Activated CD4-positive, alpha-beta T cell treated with anti-CD3 and anti-CD28 coated beads, Interleukin-2, amount 50 U/mL, for 1 hour (primary cell): ENCODE measurements at places on chromosomes 7 and 10.

DNA sequence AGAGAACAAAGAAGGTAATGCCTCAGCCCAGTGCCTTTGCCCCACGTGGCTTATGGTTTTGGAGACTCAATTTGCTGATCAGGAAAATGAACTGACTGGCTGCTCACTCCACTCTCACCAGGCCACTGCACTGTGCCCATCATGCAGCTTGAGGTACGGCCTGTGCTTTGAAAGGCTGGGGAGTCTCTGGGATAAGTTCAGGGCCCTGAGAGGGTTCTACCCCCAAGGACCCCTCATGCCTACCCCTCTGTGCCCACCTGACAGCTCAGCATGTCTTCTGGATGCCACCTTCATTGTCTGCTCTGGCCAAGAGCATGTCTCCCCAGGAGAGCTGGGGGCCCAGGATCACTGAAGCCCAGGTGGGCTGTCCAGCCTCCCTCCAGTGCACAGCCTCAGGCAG lies 45.5 kb upstream of the ZNF722 start:
- DNase-seq: no peak

DNA sequence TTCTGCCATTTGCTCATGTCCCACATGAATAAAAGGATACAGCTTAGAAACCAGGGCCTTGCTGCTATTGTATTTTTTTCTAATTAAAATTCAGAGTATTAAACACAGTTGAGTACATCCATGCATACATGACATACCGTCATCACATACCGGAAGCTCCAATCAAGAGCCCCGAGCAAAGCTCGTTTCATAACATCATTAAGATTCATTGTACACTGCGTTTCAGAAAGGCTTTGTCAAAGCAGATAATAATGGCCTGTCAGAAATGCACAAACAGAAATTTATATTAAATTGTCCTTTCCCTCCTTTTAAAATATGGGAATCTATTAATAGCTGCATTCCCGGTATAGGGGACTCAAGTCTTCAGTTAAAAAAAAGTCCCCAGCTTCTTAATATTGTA lies 103.4 kb downstream of the PRTFDC1 start:
- DNase-seq: no peak

DNA sequence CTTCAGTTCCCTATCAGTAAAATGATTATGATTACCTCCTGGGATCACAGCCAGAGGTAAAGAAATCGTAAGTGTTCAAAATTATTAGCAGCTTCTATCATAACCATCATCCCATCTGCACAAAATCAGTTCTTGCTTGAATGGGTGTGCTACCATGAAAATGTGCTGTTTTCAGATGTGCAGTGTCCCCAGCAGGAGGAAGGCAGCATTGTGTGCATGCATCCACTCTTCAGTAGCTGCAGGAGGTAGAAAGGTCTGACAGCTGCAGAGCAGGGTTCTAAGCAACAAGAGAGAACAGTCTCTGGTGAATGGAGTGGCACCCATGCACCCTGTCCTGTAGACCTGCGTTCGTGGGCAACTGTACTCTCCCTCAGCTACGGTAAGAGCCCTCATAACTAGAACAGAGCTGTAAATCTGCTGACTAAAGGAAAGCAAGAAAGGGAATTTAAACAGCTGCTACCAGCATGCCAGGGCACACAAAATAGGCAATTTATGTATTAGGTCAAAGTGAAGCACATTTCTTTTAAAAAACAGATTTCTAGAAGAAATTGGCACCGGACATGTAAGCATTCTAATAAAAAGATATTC lies 21.2 kb downstream of the VSTM2A start:
- no peak for DNase-seq

GRCh38 chr7:129803546-129804081 lies 149.1 kb downstream of the UBE2H start:
- no peak for DNase-seq

DNA sequence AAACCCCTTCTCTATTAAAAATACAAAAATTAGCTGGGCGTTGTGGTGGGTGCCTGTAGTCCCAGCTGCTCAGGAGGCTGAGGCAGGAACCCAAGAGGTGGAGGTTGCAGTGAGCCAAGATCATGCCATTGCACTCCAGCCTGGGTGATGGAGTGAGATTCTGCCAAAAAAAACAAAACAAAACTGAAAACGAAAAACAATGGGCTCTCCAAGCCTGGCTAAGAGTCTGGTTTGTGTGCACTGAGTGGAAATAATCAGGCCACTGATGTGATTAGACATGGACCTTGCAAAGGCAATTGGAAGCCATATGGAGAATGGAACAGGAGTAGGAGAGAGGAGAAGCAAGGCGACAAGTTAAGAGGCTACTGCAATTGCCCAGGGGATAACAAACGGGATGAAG lies 60.1 kb upstream of the GSDME start:
- DNase-seq: no peak

DNA sequence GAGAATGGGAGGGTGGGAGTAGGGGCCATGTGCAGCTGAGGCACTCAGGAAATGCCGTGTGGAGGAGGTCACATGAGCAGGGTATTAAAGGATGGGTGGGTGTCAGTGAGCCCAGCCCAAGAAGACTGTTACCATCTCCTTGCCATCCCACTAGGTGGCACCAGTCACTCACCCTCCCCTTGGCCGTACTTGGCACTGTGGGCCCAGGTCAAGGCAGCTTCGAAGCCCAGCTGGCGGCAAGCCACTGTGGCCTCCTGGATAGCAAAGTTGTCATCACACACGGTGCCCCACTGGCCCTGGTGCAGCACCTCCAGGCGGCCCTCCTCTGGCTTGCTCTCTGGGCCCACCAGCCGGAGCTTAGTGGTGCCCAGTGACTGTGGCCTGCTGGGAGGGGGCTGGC lies 5.4 kb downstream of the LOXL4 start:
- DNase-seq: no peak

DNA sequence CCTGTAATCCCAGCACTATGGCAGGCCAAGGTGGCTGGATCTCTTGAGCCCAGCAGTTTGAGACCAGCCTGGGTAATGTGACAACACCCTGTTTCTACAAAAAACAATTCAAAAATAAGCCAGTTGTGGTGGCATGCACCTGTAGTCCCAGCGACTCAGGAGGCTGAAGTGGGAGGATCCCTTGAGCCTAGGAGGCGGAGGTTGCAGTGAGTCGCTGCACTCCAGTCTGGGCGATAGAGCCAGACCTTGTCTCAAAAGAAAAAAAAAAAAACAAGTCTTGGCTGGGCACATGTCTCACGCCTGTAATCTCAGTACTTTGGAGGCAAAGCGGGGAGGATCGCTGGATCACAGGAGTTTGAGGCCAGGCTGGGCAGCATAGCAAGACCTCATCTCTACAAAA lies 74.6 kb upstream of the PDSS1 start:
- DNase-seq: no peak

DNA sequence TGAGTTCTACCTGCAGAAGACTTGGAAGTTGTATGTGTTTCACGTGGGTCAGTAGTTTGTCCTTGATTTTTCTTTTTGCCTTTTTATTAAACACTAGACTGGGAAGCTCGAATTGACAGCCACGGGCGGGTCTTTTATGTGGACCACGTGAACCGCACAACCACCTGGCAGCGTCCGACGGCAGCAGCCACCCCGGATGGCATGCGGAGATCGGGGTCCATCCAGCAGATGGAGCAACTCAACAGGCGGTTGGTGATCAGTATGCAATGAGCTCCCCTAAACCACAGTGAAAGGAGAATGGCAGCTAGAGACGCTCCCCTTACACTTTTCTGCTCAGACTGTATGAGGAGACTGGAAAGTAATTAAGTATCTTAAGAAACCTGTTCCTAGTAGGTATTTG lies 126.7 kb upstream of the STK17A start:
- DNase-seq: no peak

- DNase-seq: no peak
Observed at GRCh38 chr10:122078965-122079795, 90.2 kb downstream of the TACC2 start.

DNA sequence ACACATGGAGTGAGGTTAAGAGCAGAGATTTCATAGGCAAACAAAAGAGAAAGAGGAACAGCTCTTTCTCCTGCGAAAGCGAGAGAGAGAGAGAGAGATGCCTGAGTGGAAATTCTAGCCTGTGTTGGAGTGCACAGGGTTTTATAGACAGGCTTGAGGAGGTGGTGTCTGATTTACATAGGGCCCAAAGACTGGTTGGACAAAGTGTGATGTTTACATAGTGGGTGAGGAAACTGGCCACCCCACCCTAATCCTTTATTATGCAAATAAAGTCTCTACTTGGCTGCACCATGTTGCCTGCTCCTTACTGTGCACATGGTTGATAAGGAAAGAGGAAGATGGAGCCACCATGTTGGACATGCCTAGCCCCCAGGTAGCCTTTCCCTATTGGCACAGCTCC lies 967.8 kb upstream of the SORCS1 start:
- DNase-seq: no peak

DNA sequence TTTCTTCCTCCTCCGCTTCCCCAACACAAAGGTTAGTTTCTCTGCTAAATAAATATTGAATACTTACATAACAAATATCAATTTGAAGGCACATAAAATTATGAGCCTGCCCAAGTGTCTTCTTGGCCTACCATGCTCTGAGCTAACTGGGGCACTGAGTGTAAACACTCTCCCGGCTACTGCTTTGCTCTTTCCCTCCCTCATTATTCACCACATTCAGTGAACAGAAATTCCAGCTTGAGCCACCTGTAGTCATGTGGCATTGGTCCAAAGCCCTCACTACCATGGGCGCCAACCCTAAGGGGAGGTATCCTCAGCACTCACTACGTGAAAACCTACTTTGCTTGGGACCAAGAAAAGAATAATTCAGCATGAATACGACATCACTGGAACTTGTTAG lies 409.0 kb downstream of the KCNMA1 start:
- DNase-seq: no peak

GRCh38 chr10:110609605-110610004 lies 34.5 kb upstream of the RBM20 start:
- DNase-seq: no peak

DNA sequence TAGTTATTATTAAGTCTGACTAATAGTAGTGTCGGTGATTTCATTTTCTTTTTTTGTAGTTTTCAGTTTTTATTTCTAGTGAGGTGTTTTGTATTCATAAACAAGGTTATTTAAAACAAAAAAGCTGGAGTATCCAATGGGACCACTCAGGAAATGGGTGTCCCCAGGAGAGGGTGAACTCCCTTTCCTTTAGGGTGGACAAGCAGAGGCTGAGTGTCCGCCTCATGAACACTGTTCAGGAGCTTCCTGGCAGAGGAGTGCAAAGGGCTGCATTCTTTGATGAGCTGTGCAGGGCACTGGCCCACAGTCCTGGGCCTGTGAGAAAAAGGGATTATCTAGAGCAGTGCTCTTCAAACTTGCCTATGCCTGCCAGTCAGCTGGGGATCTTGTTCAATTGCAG lies 56.0 kb downstream of the ADAMTS14 start:
- DNase-seq: no peak

- DNase-seq: no peak
Observed at GRCh38 chr7:147658392-147658967, 932.1 kb upstream of the C7orf33 start.

GRCh38 chr7:151437159-151437553 lies 2.8 kb downstream of the CRYGN start:
- DNase-seq: no peak

GRCh38 chr7:47513741-47514241 lies 68.1 kb downstream of the TNS3 start:
- no peak for DNase-seq

DNA sequence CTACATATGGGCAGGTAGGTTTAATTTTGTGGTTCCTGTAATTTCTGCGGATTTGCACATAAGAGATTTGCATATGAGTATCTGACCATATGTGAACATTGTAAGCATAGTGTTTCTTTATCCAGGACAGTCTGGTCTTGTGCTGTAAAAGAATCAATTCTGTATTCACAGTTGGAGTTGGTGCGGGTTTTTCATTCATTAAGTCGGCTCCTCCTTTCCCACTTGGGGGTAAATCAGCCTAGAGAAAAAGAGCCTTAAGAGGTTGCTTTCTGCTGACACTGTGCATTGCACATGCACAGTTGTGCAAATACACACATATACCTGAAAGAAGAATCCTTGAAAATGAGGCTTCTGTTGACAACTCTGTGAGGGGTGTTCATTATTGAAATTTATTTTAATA lies 6.1 kb upstream of the CYP26C1 start:
- DNase-seq: no peak

- no peak for DNase-seq
Observed at GRCh38 chr10:69439813-69440506, 11.3 kb upstream of the TSPAN15 start.

GRCh38 chr7:54955696-54956420 lies 63.0 kb upstream of the EGFR start:
- no peak for DNase-seq

GRCh38 chr10:31602541-31603234 lies 283.7 kb downstream of the ZEB1 start:
- no peak for DNase-seq

- no peak for DNase-seq
Observed at GRCh38 chr10:28796606-28797512, 119.5 kb downstream of the BAMBI start.

DNA sequence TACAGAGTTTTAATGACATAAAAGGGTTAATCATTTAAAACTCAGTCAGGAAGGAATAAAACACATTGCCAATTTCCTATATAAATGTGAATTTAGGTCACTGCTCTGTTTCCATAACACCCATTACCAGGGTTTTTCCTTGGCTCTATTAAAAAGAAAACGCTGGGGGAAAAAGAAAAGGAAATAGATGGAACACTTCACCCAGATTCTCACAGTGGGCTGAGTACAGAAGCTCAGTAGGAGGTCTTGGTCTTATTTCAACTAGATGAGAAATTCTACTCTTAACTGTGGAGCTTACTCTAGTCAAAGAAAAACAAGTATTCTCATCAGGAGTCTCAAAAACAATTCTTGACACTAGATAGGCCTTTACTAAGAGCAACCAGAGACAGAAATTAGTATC lies 36.5 kb downstream of the GLUD1 start:
- DNase-seq: no peak

DNA sequence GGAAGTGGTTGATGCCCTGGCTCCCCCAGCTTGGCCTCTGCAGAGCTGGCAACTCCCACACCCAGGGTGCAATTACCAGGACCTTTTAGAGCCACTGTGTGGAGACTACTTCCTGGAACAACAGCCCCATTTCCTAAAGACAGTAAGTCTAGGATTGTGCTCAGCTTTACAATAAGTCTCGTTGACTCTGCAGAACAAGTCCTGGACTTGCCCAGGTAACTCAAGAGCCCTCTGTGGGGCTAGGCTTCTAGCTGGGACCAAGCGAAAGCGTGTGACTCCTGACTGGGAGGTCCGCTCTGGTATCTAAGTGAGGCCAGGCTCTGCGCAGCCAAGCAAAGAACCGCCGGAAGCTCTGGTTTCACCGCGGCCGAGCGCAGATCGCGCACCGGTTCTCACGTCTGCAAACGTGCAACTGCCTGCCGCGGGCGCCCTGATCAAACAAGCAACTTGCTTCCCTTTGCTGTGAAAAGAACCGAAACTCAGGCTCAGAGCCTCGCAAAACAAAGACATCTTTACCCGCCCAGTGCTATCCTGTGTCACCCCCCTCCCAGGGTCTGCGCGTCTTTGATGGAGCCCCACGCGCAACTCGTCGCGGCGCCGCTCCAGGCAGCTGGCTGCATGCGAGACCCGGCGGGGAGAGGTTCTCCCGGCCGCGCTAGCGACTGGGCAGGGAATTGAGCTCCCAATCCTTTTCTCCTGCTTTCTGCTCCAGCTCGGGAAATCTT lies 4.4 kb upstream of the PDLIM1 start:
- peak; percentile 9 for DNase-seq

GRCh38 chr7:74030861-74031260 lies 2.9 kb downstream of the ELN start:
- no peak for DNase-seq
